Urinary bladder (tissue), 4 donors: ENCODE measurements at places on chromosomes 12 and 14. TPM values are rescaled to one million over a fixed set of nuclear protein-coding genes. Genes with fewer than 3 reads are reported as not detected.

The GOLT1B gene
- 37.9 TPM for polyA plus RNA-seq

The PLEKHD1 gene
- polyA plus RNA-seq: 0.04 TPM

The NRXN3 gene
- polyA plus RNA-seq: 6.7 TPM

The ACTR6 gene
- polyA plus RNA-seq: 23.5 TPM

The TRMT5 gene
- 8.4 TPM for polyA plus RNA-seq

The SAMD4A gene
- polyA plus RNA-seq: 16.0 TPM
